ENCODE measurements at places on chromosomes 6 and 20.

GRCh38 chr6:167576828-167577503 is 249.7 kb upstream of the AFDN start:
- H3K36me3 ChIP-seq: no peaks in the 10 kb centered on the region
- peaks cover 21% of the 10 kb centered on the region for H3K4me1 ChIP-seq
- H3K27me3 ChIP-seq: no peaks in the 10 kb centered on the region
- no peak overlapping the region for H3K4me3 ChIP-seq

- H3K27ac ChIP-seq: no peak overlapping the region
- DNase-seq: no peak
- peaks cover 71% of the 10 kb centered on the region for H3K36me3 ChIP-seq
- H3K4me3 ChIP-seq: no peak overlapping the region
- peaks cover 13% of the 10 kb centered on the region for H3K4me1 ChIP-seq
These were observed 6.4 kb downstream of the NSFL1C start for GRCh38 chr20:1460275-1460674.

DNA sequence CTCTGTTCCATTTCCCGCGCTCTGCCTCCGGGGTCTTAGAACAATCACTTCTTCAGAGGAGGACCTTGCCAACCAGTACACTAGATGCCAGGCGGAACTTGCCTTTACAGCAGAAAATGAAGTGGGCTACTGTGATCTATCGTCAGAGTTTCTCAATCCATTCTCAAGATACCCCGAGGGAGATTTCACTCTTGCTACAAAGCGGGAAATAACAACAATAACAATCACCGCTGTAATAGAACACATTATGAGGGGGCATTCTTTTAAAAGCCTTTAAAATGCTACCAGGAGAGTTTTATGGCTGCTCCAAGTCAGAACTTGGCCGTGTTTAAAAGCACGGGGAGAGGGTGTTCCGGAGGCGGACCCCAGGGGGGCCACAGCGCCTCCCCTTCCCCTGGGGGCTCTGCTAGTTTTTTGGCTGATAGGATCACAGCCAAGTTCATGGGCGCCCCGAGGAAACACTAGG is 617.0 kb upstream of the AGPAT4 start:
- H3K27ac ChIP-seq: no peak overlapping the region
- no peaks in the 10 kb centered on the region for H3K27me3 ChIP-seq
- H3K36me3 ChIP-seq: no peaks in the 10 kb centered on the region
- no peaks in the 10 kb centered on the region for H3K4me1 ChIP-seq
- no peak overlapping the region for H3K4me3 ChIP-seq

DNA sequence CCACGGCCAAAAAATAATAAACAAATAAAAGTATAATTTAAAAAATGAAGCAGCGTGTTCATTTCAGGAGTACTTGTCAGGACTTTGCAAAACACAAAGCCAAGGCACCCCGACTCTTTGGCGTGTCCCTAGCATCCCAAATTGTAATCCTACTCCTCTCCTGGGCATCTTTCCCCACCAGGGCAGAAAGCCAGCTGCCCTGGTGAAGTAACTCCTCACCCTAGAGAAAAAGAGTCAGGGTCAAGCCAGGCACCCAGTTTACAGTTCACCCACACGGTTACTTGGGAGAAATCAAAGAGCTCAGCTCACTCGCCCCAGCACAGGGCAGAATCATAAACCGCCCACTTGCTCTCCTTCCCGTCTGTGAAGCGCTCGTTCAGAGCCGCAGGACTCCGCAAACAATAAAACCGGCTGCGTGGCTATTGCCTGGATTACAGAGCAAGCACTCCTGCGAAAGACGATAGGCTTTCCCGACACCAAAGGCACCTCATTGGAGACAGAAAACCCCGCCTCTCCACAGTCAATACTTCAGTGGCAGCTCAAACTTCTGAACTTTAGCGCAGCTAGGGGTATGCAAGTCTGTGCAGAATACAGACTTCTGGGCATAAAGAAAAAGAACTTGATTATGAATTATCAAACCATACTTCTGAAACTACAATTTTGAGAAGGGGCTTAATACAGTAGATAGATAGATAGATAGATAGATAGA is 73.0 kb upstream of the NHSL1 start:
- H3K27ac ChIP-seq: peak overlapping the region; percentile 18
- H3K36me3 ChIP-seq: no peaks in the 10 kb centered on the region
- peak overlapping the region; percentile 38 for H3K4me3 ChIP-seq
- H3K4me1 ChIP-seq: peaks cover 9% of the 10 kb centered on the region

GRCh38 chr20:21278829-21279228 is 24.3 kb upstream of the XRN2 start:
- peaks cover 7% of the 10 kb centered on the region for H3K27me3 ChIP-seq
- no peak for DNase-seq
- no peak overlapping the region for H3K27ac ChIP-seq
- H3K4me1 ChIP-seq: no peaks in the 10 kb centered on the region
- H3K36me3 ChIP-seq: no peaks in the 10 kb centered on the region
- no peak overlapping the region for H3K4me3 ChIP-seq

- no peak overlapping the region for H3K4me3 ChIP-seq
- H3K27ac ChIP-seq: no peak overlapping the region
- no peak for DNase-seq
- no peaks in the 10 kb centered on the region for H3K4me1 ChIP-seq
- H3K27me3 ChIP-seq: peaks cover 40% of the 10 kb centered on the region
- H3K36me3 ChIP-seq: no peaks in the 10 kb centered on the region
These were observed 21.1 kb downstream of the PNPLA1 start for GRCh38 chr6:36290668-36291620.

GRCh38 chr20:56483970-56484369 is 15.5 kb downstream of the RTF2 start:
- H3K27ac ChIP-seq: no peak overlapping the region
- H3K4me1 ChIP-seq: no peaks in the 10 kb centered on the region
- peaks cover 66% of the 10 kb centered on the region for H3K36me3 ChIP-seq
- H3K4me3 ChIP-seq: no peak overlapping the region
